ENCODE measurements at places on chromosomes 4 and X.

DNA sequence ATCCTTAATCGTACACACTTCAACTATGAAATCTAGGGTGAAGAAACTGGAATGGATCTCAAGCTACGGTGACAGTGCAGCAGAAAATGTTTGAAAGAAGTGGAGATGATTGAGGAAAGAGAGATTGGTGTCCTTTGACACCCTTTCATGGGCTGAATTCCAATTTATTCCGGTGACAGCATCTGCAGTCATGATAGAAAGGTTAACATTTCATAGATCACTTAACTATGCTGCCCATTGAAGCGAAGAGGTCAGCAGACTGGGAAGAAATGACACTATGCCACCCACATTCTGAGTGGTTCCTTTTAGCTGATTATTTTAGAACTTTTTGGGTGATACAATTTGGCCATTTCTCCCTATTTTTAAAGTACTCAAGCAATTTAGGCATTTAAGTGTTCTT is 82.3 kb downstream of the DNAAF6 start:
- DNase-seq = no peak

GRCh38 chr4:120829113-120829831 is 93.3 kb downstream of the PRDM5 start:
- DNase-seq = no peak

DNA sequence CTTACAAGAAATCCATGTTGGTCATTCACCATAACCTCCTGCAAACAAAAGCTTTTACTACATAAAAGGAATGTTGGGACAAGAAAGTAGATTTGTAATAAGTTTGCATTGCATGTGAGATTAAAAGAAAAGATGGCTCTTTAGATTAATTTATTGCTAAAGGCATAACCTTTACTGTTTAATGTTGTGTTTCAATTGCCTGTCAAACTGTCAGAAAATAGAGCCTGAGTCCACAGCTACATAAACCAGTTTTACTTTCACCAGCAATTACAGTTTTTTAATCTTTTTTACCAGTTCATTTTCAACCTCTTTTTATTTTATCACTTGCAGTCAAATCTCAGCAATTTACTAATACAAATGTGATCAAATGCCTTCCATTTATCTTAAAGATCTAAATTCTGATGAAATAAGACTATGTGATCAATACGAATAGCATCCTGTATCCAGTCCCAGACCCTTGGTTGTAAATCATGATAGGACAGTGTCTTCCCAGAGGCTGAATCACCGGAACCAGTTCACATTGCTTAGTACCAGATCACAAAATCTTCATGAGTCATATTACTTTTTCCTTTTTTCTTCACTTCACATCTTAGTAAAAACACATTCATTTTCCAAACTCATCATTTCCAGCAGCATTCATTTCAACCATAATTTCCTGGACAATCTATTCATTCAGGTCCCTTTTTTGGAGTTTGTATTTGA is 95.4 kb upstream of the FRG1 start:
- no peak for DNase-seq

DNA sequence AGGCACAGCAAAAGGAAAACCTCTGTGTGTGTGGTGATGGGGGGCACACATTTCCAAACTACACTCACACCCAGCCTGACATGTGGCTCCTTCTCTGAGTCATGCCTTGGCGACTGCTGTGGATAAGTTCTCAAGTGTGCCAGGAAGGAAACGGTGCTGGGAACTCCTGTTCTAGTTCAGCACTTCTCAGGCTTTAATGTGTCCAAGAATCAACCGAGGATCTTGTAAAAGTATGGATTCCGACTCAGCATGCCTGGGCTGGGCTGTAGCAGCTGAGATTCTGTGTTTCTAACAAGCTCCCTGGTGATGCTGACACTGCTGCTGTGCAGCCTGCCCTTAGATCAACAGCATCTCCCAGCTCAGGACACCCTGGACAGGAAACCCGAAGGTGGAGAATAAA is 20.2 kb downstream of the CLNK start:
- DNase-seq = peak; percentile 86

DNA sequence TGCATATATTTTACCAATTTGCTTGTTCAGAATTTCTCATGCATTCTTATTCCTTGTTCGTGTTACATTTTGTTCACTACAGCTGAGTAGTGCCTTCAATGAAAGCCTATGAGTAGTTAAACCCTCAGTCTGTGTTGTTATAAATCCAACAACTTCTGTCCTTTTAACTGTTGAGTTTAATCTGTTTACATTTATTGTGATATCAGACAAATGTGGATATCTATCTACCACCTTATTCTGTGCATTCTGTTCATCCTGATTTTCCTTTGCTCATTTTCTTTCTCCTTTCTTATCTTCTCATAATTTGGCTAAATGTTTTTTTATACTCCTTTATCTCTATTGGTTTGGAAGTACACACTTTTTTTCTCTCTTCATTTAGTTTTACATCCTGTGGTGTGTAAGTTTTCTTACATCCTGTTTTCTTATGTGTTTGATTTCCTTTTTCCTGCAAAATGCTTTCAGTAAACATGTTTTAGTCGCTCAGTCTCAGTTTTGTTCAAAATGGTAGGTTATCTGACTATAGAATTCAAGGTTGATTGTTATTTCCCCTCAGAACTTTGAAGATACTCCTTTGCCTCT is 54.2 kb downstream of the CASP6 start:
- no peak for DNase-seq

DNA sequence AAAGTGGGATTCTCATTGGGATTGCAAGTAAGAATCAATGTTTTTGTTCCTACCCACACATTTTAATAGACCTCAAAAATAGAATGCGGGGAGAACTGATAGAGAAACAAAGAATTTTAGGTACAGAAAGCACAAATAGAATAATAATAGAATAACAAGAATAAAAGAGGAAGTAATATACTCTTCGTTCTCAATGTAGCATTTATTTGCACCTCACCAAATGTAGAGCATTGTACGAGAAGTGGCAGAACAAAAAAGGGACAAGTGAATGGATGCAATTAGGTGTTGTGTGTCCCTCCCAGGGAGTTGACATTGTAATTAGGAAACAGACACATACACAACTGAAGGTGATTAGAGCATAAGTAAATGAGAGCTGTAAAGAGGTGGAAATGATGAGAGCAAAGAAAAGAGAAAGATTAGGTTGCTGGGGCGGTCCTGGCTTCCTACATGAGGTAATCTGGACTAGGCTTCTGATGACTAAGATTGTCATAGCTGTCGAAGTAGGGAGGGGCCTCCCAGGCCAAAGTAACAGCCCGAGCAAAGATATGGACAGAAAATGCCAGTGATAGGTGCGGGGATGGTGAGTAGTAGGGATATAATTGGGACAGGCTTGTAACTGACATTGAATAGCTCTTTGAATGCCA is 10.4 kb downstream of the RAB9A start:
- DNase-seq = peak; percentile 28

- no peak for DNase-seq
These were observed 69.8 kb downstream of the RBM47 start for GRCh38 chr4:40559585-40560465.

All from astrocyte of the hippocampus (primary cell).